ENCODE measurements at places on chromosomes 1 and 21.

DNA sequence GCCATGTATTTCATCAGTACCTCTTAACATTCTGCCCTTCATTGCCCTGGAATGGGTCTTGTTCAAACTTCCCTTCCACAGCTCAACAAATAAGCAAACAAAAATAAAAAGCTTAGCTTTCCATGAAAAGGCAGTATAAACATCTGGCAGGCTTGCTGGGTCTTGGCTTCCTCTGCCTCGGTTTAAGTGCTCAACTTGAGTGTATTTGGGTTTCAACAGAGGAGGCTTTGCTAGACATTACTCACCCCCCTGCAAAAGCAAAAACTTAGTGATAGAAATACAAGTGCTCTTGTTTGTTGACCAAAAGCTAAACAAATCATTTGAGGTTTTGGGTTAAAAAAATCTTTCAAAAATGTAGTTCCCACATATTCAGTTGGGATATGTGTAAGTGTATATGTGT lies 518.5 kb downstream of the PLPP3 start:
- DNase-seq: no peak

GRCh38 chr1:163561580-163562295 lies 240.0 kb downstream of the NUF2 start:
- DNase-seq: no peak

- no peak for DNase-seq
Observed at GRCh38 chr1:26023009-26023408, 1.4 kb downstream of the EXTL1 start.

- DNase-seq: no peak
Observed at GRCh38 chr1:46223472-46223943, 20.4 kb downstream of the LURAP1 start.

DNA sequence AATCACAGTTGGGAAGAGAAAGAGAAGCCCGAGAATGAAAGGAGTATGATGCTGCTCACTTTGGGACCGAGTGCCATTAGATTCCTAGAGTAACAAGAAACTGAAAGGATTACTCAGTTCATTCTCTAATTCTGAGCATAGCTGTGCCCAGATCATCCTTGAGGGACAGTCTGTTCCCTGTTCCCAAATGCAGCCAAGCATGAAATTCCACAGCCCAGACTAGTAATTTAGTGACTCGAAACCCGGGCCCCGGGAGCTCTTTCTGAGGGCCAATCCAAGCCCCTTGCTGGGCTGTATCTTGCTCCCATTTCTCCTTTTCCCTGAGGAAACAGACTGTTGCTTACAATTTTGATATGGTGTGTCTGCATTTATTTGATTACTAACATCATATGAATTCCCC lies 30.0 kb upstream of the ETS2 start:
- no peak for DNase-seq

GRCh38 chr1:52562766-52563165 lies 9.9 kb upstream of the TUT4 start:
- no peak for DNase-seq

DNA sequence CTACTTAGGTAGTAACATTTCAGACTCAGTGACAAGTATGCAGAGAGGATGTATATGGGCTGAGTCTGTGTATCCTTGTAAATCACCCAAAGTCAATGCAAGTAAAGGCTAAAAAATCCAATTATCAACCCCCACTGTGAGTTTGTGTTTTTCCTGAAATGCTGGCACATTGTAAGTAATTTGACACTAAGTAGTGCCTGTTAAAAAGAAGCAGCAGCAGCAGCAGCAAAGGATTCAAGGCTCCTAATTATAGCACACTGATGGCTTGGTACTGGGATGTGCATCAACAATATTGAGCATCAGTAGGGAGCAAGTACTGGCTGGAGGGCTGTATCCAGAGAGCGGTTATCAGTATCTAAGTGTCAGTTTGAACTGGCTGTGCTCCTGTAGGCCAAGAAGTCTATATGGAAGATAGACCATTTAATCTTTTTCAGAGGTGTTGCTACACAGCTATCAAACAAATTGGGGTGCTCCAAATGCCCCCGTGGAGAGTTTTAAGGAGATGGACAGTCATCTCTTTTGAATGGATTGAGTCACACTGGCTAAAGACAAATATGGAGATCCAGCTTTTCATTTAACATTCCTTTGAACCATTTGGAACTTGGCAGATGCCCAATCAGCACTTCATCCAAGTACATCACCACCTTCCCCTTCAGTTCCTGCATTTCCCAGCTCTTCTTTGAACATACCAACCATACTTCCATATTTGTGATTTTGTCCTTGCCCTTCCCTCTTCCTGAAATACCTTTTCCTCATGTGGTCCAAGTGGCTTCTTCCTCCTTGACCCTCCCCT lies 241.2 kb upstream of the ST6GALNAC5 start:
- no peak for DNase-seq

- DNase-seq: no peak
Observed at GRCh38 chr1:226563666-226564065, 15.1 kb downstream of the STUM start.

GRCh38 chr1:12121212-12122003 lies 45.4 kb upstream of the TNFRSF1B start:
- no peak for DNase-seq

- no peak for DNase-seq
Observed at GRCh38 chr1:178308438-178308837, 188.3 kb downstream of the CLEC20A start.

DNA sequence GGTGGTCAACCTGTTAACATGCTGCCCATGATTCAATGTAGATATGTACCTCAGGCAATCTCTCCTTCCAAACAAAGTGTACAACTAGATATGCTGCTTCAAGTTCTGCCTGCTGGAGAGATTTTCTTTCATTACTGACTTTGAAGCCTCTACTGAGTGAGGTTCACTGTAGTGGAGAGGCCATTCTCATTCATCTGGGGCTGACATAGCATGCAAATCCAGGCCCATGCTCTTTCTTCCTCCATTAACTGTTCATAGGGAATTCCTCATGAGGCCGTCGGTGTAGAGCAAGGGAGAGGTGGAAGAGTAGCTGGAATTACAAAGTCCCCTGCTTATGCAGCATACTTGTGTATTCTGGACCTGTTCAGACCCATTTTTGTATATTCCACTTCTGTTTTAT lies 38.6 kb downstream of the VANGL2 start:
- no peak for DNase-seq

DNA sequence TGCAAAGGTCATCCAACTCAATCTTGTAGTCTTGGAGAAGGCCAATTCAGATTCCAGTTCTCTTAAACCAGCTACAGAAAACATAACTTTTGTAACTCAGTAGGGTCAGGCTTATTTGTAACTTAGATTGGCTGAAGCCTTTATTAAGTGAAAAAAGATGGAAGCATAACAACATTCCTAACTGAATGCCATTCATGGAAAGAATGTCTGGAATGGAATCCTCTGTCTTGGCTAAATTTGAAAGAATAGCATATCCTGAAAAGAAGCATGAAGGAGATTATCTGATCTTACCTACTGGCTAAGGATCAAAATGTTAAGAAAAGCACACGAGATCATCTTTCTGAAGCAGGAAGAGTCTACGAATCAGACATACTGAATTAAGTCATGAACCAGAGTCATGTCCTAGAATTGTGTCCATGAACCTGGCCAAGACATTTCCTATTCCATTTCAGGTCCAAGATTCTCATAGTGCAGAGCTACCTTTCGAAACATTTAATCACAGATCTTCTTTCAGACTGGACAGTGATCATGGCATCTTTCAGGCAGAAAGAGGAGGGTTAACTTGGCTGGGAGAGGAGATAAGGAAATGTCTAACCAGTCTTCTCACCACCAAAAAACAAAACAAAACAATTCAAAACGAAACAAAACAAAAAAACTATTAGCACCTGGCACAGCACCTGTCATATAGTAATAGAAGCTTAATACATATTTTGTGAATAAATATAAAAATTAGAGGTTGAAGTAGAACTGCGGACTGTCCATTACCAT lies 75.6 kb downstream of the XCL2 start:
- DNase-seq: no peak

- DNase-seq: no peak
Observed at GRCh38 chr21:30590297-30590696, at the start of gene KRTAP22-2. KRTAP22-2 (minus strand) TSS chr21:30590397.

DNA sequence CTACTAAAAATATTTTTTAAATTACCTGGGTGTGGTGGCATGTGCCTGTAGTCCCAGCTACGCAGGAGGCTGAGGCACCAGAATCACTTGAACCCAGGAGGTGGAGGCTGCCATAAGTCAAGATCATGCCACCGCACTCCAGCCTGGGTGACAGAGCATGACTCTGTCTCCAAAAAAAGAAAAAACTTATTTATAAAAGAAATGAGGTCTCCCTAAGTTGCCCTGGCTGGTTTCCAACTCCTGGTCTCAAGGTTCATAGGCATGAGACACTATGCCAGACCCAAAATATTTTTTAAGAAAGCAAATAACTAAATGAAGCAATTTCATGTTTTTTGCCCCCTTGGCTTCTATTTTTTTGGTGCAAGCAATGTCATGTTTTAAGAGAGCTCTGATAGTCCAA lies 32.9 kb downstream of the EIF4G3 start:
- no peak for DNase-seq

DNA sequence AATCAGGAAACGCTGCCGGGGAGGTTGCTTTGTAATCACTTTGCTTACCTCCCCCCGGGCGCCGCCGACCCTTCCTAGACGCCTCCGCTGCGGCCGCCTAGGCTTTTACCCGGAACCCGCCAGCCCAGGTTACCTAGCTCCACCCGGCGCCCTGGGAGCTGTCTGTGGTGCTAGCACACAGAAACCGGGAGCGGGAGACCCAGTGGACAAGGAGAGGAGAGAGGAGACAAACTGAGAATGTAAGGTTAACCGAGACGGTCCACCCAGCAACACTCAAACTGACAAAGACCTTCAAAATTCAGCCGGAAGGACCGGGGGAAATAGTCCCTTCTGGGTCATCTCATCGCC lies 9.8 kb downstream of the BARHL2 start:
- no peak for DNase-seq

DNA sequence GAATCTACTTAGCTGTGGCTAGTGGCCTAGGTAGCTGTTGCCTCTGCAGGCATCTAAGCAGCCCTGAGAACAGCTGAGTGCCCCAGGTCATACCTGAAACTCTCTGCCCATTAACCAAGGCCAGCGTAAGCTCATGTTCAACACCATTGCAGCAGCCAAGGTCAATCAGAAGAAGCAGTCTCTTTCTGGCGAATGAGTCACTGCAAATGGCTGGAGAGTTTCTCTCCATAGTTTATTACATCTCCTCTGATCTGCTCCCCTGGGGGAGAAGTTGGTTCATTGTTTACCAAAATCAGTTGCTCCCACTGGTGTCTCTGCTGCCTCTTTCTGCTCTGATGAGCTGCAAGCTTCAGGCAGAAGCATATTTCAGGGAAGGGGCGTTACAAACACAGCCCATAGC lies 6.9 kb upstream of the BCL9 start:
- DNase-seq: no peak

DNA sequence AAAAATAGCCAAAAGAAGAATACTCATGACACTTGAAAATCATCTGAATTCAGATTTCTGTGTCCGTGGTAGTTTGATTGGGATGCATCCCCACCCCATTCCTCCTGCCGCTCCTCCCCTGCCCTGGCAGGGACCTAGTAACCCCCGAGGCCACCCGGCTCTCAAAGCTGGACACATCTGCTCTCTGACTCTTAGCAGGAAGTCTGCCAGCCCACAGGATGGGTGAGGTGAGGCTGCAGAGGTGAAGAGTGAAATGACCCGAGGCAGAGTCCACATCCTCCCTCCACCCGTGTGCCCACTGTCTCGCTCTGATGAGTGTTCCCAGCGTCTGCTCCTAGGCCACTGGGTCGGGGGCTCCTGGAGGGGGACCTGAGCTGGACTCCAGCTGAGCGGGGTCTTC lies 308.5 kb upstream of the VAMP3 start:
- DNase-seq: no peak

- DNase-seq: peak; percentile 63
Observed at GRCh38 chr1:41919764-41920397, 1.2 kb upstream of the HIVEP3 start.

- no peak for DNase-seq
Observed at GRCh38 chr1:13605159-13605558, 21.5 kb downstream of the PDPN start.
